Occipital lobe (tissue), 3 donors: ENCODE measurements at places on chromosomes 3 and 15.

GRCh38 chr15:31372635-31373091, 46.0 kb downstream of the KLF13 start:
- DNase-seq = peak; percentile 26

- DNase-seq = no peak
Observed at GRCh38 chr15:22880068-22880980, 41.9 kb downstream of the NIPA2 start.

- DNase-seq = no peak
Observed at GRCh38 chr3:40169983-40170382, 139.5 kb upstream of the EIF1B start.

GRCh38 chr3:79200456-79200855, 567.3 kb downstream of the ROBO1 start:
- DNase-seq = no peak

DNA sequence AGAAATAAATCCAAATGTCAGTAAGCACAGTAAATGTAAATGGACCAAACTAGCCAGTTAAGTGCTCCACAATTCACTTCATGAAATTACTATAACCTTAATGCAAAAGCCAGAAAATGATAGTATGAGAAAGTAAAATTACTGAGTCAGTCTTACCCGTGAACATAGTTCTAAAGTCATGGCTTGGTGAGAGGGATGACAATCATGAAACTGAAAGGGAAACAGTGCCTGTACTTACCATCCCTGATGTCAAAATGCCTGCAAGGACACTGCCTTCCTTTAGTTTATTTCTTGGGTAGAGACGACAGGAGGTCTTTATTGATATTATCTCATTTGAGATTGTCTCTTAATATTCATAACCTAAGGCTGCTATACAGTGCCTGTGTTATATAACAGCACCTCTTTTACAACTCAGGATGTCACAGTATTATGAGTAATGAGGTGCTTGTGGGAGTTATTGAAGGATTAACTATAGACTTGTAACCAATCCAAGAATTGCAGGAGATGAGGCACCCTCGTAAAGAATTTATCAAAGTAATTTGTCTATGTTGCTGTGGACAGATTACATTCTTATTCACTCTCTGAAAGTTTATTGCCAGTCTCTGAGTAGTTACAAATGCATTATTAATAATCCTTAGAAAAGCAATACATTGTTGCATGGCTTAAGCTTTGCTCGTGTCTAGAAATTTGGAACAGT, 142.9 kb upstream of the BFSP2 start:
- DNase-seq = no peak

- peak; percentile 65 for DNase-seq
Observed at GRCh38 chr3:11770477-11771391, 76.0 kb downstream of the TAMM41 start.

DNA sequence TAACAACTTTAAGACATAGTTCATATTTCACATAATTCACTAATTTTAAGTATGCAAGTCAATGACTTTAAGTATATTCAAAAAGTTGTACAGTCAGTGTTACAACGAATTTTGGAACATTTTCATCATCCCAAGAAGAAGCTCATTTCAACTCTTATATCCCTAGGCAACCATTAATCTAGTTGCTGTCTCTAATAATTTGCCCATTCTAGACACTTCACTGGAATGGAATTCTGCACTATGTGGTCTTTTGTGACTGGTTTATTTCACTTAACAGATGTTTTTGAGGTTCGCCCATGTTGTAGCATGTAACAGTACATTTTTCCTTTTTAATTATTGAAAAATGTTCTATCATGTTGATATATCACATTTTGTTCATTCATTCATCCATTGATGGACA, 104.2 kb upstream of the SPRED1 start:
- DNase-seq = no peak

DNA sequence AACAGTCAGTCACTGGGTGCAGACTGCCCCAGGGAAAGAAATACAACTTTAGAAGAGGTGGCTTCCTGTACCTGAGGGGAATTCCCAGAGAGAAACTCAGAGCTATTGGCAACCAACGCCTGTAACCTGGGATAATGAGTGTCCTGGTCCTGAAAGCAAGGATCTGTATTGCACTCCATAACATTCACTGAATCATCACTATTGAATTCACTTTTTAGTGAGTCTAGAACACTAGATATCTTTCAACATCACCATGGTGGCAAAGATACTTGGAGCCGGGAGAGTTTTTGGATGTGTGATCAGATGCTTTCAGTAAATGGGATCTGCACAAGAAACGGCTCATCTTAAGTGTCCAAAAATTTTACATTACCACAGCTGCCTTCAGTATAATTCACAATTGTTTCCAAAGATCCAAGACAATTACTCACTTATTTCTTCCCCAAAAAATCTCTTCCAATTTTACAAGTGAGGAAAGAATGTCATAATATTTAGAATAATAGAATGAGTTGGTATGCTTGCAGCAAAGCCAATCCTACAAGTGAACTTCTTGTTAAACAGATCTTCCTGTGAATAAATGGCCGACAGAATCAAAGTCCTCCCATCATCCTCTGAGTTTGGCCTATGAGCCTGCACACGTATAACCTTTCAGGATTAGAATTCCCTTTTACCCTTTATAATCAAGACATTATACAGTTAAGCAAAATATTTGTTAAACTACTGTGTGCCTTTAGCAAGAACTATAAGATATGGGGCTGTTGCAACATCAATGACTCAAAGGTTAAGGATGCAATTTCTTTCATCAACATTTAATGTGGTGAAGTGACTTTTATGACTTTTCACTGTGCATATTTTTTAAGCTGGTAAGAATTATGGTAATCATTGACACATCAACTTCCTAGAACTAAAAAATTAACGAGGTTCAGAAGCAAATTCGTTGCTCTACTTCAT, 243.3 kb upstream of the COL8A1 start:
- no peak for DNase-seq

DNA sequence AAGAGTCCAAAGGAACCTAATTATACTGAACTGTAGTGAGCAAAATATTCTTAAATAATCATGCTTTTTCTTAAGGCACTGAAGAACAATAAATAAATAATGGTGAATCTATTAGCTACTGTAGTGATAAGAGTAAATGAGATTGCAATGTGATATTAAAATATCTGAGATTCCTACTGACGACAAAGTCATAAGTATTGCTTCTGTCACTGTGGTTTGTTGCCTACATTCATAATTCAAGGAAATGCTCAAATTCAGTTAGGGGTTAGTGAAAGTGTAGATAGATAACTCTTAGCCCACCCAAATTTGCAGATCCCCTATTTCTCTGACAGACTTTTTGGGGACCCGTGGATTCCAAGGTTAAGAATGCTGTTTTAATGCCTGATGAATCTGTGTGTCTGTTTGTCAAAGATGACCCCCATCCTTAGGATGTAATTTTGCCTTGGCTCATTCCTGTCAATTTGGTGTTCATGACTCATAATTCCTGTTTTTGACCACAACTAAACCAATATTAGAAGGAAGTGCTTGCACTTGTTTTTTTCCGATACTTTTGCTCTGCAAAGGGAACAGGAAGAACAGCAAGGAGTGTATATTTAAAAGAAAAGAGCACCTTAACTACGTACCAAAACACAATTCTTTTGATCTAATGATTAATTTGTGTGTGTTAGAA, 86.7 kb downstream of the MAGI1 start:
- no peak for DNase-seq

DNA sequence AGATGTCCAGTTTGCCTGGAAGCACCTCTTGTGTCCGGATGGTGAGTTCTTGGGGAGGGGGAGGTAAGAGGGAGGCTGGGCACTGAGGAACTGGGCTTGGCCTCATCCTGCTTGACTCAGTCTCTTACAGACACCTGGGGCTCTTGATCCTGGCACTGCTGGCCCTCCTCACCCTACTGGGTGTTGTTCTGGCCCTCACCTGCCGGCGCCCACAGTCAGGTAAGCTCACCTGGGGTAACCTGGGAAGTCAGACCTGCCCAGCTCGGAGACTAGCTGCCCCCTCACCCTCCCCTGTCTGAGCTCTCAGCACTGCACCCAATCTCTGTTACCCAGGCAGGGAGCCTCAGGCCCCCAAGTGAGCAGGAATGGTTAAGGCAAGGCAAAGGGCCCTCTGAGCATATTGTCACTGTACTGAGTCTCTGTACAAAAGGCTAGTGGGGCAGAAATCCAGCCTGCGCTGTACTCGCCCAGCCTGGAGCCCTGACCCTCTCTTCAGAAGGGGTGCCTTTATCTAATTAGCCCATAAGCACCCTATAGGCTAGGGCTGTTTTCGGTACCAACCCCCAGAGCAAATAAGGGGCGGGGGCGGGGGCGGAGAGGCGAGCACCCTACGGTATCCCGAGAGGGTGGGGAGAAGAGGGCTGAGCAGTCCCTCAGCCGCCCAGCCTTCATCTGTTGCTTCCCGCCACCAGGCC, 2.2 kb upstream of the IL17RC start:
- DNase-seq = no peak

DNA sequence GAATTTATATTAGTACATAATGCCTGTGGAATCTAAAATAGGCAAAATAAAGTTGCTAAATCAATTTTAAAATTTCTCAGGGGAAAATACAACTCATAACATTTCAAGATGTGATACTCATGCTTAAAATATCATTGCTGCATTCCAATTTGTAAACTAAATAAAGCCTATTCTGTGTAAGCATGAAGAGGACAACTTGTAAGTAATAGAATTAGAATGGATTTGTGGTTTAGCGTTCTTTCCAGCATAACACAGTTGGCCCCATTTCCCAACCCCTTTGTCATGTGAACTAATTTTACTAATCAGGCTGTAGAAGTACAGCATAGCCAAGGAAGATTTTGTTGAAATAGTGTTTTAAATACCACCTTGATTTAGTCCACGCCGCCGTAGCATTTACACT, 437.2 kb downstream of the SI start:
- no peak for DNase-seq

GRCh38 chr3:43923104-43923882, 232.6 kb downstream of the ABHD5 start:
- peak; percentile 52 for DNase-seq

- no peak for DNase-seq
Observed at GRCh38 chr3:39101022-39101689, 6.3 kb downstream of the GORASP1 start.

DNA sequence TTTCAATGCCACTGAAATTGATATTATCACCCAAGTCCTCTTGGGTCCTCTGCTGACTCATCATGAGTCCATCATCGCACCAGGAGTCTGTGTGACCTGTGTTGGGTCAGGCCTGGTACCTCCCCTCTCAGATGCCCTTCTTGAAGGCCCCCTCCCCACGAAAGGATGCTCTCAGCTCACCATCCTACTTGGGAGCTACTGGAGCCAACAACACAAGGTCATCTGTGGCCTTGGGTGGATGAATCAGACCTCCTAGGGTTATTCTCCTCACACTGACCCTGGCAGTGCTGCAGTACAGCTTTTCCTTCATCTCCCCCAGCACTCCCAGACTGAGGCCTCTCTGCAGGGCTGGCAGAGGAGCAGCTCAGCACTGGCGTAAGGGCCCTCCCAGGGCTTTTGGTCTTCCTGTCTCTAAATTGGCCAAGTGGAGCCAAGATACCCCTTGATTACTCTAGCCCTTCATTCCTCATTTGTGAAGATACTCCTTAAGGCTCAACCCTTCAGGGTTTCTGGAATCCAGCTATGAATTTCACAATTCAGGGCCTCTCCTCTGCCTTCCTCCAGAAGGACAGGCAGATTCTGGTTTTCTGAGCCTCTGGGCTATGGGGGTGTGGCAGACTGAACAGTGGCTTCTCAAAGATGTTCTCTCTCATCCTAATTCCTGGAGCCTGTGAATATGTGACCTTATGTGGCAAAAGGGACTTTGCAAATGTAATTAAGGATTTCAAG, 80.7 kb upstream of the GSK3B start:
- no peak for DNase-seq

GRCh38 chr3:56406826-56407515, 61.3 kb downstream of the ERC2 start:
- DNase-seq = no peak

- DNase-seq = no peak
Observed at GRCh38 chr3:65827076-65827475, 211.6 kb downstream of the MAGI1 start.

- no peak for DNase-seq
Observed at GRCh38 chr3:15404767-15405166, 22.6 kb downstream of the METTL6 start.

DNA sequence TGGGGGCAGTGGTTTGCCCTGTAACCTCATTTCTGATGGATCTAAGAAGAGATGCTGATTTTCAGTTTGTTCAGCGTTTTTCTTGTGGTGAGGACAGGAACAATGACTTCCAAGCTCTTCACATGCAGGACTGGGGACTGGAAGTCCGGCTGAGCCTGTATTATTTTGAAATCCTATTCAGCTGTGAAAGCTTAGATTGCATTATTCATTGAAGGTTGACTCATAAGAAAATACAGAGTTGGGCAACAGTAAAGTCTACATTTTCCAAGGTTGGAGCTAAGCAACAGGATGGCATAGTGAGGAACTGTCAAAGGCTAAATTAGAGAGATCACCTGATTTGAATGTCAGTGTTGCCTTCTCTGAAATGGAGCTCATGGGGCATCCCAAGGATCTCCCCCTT, 230.9 kb upstream of the FEZF2 start:
- DNase-seq = no peak

- no peak for DNase-seq
Observed at GRCh38 chr3:66792086-66792485, 206.0 kb upstream of the KBTBD8 start.

GRCh38 chr3:121926380-121926779, 32.2 kb downstream of the SLC15A2 start:
- DNase-seq = no peak

DNA sequence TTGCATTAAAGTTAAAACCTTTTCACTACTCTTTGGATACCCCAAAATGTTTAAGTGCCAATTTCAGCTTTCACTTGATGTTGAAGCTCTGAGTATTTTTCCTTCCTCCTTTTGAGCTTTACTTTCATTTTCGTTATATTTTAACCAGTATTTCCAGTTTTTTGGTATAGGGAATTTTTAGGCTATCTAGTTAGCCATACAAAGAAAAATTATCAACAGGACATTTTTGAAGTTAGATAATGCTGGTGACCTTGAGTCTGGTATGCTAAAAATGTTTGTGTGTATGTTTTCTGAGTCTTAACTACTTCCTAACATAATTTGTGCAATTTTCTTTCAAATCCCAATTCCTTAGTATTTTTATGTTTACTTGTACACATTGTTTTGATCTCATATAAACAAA, 284.8 kb downstream of the OTOL1 start:
- DNase-seq = no peak

DNA sequence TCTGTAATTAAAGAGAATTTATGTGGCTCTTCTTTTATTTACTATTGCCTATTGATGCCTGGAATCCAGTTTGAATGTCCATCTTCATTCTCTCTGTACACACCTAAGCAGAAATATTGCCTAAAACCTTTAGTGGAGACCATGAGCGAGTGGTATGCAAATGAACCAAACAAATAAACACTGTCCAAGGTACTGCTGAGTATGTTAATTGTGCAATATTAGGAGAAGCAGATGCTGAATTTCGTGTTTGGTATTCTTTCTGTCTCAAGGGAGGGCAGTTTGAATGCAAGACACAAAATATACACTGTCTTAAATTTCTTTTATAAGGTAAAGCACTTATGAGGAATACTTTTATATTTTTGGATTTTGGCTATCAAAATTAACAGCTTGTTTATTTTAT, 440.9 kb downstream of the RBMS3 start:
- DNase-seq = no peak
